ENCODE measurements at places on chromosomes 2 and 18.

GRCh38 chr2:75605770-75606529 lies 40.6 kb upstream of the MRPL19 start:
- DNase-seq = no peak

GRCh38 chr2:45918463-45919159 lies 267.1 kb downstream of the PRKCE start:
- DNase-seq = no peak

DNA sequence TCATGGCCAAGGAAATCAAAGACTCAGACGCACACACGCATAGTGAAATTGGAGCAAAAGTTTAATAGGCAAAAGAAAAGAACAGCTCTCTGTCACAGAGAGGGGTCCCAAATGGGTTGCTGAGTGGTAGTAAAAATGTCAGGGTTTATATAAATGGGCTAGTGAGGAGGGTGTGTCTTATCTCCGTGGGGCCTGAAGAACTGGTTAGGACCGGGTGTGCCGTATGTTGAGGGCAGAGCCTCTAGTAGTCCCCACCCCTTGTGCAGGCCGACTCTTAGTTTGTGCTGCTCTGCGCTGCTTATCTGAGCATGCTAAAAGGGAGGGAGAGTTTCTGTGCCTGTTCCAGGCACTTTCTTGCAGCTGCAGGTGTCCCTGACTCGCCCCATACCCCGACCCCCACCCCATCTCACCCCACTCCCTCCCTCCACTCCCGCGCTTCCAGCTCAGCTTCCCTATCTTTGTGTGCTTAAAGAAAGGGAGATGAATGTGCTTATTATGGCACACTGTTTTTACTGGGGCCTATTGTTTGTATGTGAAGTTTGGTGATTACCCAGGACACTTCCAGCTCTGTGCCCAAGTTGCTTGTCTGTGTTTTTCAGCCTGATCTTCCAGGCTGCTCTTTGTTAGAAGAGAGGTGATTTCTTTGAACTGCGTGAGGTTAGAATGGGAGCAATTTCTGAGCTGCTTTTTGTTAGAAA lies 167.4 kb downstream of the SPAG16 start:
- no peak for DNase-seq

GRCh38 chr2:3280197-3280596 lies 97.4 kb downstream of the EIPR1 start:
- DNase-seq = no peak

DNA sequence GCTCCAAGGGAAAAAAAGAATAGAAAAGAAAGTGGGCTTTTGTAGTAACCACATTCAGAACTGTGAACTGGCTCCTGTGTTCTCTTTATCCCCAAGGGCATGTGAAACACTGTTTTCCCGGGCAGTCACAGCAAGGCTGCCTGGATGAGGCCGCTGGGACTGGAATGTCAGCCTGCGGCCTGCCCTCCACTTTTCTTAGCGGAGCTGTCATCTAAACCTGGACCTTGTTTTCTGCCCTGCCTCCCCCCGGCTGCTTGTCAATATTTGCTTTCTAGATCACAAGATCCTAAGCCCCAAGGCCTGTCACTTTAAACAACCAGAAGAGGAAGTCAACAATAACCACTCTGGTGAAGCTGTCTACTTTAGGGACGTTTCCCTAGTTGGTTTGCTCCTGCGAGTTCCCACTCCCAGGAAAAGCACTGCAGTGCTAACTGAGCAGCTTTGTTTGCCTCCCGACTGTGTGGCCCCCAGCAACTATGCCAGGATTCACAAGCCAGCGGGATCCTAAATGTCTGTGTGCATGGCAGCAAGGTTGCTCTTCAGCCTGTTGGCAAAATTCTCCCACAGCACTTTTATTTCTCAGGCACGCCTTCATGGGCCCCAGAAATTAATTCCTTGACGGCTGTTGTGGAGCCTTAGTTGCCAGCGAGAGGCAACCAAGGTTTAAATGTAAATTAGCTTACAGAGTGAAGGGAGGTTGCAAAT lies 30.6 kb downstream of the SOWAHC start:
- DNase-seq = no peak

- DNase-seq = no peak
These were observed 2.0 kb downstream of the ANKAR start for GRCh38 chr2:189676471-189676870.

DNA sequence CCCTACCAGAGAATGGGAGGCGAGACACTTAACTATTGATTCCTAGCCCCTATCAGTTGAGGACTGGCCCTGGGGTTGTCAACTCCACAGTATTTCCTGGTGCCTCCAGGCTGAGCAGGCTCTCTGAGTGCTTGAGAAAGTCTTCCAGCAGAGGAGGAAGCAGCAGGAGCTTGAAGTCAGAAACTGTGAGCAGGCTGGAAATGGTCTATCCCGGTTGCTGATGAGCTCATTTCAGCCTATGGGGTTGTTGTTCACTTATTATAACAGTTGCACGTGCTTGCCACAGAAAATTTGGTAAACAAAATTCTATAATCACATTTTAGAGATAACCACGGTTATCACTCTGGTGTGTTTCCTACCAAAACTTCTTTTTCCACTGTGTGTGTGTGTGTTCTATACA lies 254.7 kb upstream of the THUMPD2 start:
- no peak for DNase-seq

DNA sequence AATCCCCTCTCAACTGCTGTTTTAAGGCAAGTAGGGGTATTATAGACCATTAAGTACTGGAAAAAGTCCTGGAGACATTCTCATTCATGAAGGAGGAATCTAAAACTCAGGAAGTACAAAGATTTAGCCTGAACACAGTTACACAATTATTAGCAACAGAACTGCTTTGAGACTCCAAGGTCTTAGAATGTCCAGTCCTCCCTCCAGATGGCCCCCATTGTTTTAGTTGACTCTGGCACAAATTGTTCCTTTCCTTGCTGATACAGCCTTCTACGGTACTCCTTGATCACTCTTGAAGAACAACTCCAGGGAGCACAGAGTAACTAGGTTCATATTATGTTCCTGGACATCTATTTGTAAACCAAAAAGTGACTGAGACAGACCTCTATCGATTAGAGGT lies 210.1 kb upstream of the RND3 start:
- DNase-seq = no peak

DNA sequence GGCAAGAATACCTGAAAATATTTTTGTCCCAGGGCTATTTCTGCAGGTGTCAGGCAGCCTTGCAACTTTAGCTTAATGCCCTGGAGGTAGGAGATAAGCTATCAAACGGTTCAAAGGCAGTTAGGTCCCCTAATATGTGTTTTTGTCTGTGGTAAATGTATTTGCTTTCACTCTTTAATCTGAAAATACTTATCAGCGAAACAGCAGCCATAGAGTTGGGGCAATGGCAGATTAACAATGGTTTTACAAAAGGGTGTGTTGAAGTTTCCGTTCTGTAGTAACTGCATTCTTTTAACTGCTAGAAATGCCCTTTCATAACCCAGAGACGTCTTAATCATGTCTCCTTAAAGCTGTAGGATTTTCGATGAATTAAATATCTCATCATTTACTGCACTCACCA lies 265.0 kb upstream of the TRIB2 start:
- DNase-seq = no peak

GRCh38 chr2:213429516-213429915 lies 145.3 kb downstream of the SPAG16 start:
- DNase-seq = no peak

DNA sequence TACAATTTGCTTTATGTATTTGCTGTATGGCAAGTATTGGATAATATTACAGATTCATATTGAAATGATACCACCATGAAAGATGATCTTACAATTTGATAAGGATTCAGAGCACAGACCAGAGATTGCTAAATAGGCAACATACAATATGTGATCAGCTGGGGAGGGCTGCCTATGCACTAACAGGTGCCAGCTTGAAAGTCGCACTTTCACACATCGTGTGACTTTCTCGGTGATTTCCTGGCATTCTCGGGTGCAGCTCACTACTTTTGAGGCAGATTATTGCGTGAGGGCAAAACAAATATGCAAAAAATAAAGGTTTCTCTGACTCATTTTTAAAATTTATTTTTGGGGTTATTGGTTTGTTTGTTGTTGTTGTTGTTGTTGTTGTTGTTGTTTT lies 36.0 kb downstream of the RBMS1 start:
- DNase-seq = no peak

Measured in CD4-positive, CD25-positive, alpha-beta regulatory T cell (primary cell).